ENCODE measurements at places on chromosomes 4 and X.

GRCh38 chrX:153521034-153521433 lies 3.6 kb downstream of the ATP2B3 start:
- no peak for DNase-seq

DNA sequence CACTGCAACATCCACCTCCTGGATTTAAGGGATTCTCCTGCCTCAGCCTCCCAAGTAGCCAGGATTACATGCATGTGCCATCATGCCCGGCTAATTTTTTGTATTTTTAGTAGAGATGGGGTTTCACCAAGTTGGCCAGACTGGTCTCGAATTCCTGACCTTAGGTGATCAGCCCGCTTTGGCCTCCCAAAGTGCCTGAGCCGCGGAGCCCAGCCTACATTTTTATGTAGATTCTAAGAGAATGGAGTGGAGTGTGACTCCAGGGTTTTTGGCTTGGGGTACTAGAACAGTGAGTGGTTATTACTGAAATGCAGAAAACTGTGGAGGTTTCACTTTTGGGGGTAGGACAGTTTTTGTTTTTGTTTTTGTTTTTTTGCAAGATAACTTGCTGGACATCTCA lies 806.0 kb downstream of the ADGRL3 start:
- no peak for DNase-seq

DNA sequence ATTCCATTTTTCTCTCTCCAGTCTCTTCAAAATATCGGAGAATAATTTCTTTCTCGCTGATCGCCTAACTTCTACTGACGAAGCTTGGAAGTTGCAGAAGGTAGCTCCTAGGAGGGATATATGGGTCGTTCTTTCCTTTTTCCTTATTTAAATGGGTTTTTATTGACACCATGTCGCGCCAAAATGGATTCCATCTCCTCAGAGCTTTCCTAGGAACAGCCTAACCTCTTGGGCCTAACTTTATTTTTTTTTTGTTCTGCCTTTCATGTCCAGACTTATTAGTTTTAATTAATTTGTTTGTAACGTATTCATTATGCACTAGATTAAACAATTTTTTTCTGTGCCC lies 359.4 kb upstream of the ZCCHC13 start:
- no peak for DNase-seq

DNA sequence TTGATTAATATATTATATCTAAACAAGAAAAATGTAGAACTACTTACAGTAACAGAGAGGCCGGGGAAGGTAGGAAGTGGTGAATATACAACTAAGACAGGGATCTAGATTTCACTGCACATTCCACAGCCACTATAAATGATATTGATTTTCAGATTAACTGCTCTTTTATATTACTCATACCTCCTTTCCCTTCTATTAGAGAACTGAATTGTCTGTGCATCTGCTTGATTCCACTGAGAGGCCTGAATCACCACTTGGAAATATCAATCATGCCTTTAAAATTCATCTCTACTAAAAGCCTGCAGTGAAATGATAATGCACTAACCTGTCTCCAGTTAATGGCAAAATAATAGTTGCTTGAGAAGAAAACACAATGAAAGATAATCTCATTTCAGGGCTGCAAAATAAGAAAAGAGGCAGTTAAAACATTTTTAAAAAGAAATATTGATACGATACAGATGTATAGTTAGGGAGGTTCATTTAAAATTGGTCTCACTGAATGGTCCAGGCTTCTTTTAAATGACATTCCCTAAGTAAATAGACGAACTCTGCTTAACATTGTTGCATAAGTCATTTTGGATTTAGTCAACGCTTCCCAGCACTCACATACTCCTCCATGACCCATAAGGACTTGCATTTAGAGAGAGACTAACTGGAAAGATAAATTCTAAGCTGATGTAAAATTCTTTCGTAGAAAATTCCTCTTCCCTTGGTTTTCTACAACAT lies 3.8 kb downstream of the ANTXR2 start:
- DNase-seq, result no peak

DNA sequence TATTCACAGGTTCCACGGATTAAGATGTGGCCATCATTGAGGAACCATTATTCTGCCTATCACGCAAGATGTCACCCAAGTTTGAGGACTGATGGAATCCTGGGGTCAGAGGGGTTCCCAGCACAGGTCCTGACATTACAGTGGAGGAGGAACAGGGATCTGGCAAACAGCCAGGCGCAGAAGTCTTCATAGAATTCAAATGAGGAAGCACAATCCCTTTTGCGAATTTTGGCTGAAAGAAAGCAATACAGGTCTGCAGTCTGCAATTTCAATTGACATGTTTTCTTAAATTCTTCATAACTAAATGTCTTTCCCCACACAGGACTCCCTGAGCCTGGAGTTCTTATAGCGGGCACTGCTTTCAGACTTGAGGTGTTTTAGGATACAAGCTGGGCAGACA lies 14.5 kb downstream of the DOCK11 start:
- DNase-seq, result no peak

GRCh38 chr4:53684136-53685130 lies 93.1 kb upstream of the LNX1 start:
- no peak for DNase-seq
